CD8-positive, alpha-beta T cell (primary cell): ENCODE measurements at places on chromosomes 11 and 22. TPM values are rescaled to one million over a fixed set of nuclear protein-coding genes. Genes with fewer than 3 reads are reported as not detected.

GRCh38 chr11:65419772-65420481, 2.7 kb upstream of the NEAT1 start:
- peak; percentile 57 for DNase-seq

DNA sequence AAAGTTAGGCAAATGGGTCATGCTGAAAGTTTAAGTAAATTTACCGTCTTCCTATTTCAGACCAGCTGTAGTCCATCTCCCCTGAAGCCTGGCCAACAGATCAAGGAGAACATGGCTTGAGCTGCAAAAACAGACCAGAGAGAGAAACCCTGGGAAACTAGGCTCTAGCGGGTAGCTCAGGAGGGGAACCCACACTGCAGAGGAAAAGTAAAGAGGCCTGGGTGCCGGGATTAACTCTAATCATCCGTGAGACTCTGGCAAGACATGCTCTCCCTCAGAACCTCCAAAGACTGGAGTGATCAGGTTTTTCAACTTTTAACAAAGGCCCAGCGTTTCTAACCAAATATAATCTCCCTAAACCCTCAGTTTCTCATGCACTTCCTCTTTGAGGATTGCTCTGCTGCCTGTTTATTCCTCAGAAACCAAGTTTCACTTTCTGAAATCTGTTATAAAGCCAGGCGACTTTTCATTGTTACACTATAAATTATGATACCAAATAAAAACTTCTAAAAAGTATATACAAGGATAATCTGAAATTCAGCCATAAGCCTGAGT, 67.5 kb downstream of the GAB2 start:
- DNase-seq = no peak

DNA sequence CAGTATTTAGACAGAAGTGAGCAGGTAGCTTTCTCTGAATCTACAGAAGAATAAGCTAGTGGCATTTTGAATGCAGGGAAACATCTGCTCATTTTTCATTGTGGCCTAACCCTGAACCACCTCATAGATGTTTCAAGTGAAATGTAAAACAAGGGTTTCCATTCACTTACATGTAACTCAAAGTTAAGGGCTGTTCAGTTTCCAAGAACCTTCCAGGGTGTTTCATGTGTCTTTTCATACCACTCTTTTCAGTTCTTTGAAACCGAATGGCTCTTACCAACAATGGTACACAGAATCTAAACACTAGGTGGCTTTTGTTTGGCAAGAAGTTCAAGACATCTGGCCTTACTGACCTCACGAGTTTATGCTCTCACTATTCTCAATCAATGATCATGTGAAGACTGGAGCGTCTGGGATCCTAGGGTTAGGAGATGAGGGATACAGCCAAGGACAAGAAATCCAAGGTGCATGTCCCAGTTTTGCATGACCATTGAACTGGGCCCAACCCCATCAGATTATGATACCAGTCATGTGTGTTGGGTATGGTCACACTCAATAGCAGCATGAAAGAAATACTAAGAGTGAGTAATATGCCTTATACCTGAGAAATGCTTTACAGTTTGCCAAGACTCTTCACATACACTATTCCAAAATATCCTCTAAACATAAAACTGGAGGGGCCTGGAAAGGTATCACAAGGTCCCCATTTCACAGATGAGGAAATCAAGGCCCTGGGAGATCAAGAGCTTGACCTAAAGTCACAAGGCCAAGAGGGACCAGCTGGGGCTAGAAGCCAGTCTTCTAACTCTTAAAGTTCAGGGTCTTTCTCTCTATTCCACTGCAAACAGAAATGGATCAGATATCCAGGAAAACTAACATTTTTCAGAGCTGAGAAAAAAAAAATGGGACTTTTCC, 92.7 kb downstream of the ETS1 start:
- no peak for DNase-seq

- no peak for DNase-seq
Observed at GRCh38 chr11:134845474-134846327, 433.7 kb upstream of the B3GAT1 start.

The FXYD2 gene
- total RNA-seq = 9.6 TPM

GRCh38 chr11:11346303-11346702, 6.7 kb downstream of the CSNK2A3 start:
- DNase-seq = no peak

- peak; percentile 29 for DNase-seq
Observed at GRCh38 chr22:22928666-22929380, 41.2 kb downstream of the IGLL5 start.

The CCDC116 gene
- 0.19 TPM for total RNA-seq

The GNG3 gene
- total RNA-seq = not detected

- DNase-seq = no peak
Observed at GRCh38 chr11:69134957-69135356, 20.8 kb upstream of the SMIM38 start.

- DNase-seq = no peak
Observed at GRCh38 chr11:62687508-62688396, 1.6 kb downstream of the LRRN4CL start.

GRCh38 chr22:19820880-19821522, 33.7 kb downstream of the GNB1L start:
- DNase-seq = no peak

- DNase-seq = no peak
Observed at GRCh38 chr11:115737875-115738274, 233.7 kb upstream of the CADM1 start.

DNA sequence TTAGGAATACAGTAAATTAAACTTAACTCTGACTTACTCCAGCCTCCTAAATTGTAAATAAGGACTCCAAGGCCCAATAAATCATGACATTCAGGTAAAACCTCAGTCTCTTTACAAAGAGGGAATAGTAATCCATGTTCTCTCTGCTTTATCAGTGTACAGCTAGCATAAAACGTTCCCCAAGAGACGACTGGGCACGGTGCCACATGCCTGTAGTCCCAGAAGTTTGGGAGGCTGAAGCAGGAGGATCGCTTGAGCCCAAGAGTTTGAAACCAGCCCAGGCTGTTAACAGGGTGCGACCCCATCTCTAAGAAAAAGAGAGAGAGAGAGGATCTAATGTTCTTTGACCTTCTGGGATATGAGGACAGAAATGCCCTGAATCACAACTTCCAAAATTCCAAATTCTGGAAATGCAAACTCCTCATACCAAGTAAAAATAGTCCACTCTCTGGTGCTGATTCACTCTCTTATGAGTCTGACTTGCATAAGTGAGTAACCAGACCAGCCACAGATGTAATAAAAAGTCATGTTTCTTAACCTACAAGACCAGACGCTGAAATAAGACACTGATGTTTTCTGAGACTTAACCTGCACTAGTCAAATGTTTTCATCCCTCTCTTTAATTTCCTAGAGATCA, 25.5 kb downstream of the NNMT start:
- DNase-seq = no peak

GRCh38 chr11:83222499-83222898, 29.0 kb downstream of the ANKRD42 start:
- DNase-seq = no peak

DNA sequence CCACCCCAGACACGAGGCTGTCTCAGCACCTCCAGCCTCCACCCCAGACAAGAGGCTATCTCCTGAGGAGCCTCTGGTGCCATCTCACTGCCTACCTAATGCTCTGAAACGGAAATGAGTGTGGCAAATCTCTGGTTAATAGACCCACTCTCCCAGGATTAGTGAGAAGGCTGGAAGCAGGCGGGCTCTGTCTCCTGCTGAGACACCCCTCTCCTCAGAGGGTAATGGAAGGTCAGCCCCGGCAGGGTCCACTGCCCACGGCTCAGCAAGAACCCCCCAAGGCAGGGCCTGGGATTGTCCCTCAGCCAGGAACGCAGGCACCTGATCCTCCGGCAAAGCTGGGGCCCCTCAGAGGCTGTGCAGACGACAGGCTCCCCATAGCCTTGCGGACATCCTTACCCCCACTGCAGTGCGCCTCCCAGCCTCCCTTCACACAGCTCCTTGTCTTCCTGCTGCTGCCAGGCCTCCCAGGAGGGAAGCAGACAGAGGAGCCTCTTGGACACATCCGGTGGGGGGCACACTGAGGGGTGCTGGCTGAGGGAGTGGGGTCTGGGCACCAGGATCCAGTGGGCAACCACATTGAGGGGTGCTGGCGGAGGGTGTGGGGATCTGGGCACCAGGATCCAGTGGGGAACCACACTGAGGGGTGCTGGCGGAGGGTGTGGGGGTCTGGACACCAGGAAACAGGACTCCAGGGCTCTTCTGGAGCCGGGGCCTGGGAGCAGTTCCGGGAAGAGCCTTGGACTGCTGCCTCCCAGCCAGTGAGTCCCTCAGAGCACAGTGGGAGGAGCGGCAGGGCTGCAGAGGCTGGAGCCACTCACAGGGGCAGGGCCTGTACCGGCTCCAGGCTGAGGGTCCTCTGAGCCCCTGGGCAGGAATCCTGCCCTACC, 13.1 kb downstream of the CHID1 start:
- DNase-seq = no peak

- DNase-seq = no peak
Observed at GRCh38 chr22:46583571-46583970, 36.6 kb upstream of the GRAMD4 start.

DNA sequence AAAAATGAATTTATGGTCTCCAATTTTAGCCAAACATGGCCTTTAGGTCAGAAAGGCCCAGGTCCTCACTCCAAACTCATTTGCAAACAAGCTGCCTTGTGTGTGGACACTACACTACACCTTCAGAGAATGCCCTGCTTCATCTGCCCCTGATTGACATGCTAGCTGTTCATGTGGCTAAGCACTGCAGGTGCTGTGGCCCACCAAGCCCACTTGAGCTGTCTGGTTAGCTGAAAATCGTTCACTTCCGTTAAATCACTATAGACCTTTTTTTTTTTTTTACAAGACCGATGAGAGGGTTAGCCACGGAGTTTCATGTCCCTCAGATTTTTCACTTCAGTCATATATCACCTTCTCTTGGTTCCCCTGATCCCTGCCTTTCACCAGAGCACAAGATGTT, 39.3 kb downstream of the NF2 start:
- no peak for DNase-seq

DNA sequence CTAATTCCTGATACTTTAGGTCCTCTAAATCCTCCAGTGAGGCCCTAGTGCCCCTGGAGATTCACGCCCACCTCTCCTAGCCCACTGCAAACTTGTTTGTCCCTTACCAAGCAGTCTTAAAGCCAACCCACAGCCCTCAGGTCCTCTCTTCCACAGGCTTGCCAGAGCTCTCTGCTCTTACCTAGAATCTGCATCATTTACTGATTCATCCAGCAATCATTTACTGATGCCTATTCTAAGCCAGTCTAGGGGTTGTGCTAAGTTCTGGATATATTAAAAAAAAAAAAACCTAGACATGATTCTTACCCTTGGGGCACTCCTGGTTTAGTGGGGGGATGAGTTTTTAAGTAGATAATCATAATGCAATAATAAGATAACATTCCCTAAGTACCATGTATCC, 43.0 kb upstream of the PLET1 start:
- no peak for DNase-seq

GRCh38 chr11:64276653-64277431, 7.6 kb downstream of the BAD start:
- no peak for DNase-seq

GRCh38 chr11:122313581-122313980, 197.6 kb upstream of the BLID start:
- no peak for DNase-seq

DNA sequence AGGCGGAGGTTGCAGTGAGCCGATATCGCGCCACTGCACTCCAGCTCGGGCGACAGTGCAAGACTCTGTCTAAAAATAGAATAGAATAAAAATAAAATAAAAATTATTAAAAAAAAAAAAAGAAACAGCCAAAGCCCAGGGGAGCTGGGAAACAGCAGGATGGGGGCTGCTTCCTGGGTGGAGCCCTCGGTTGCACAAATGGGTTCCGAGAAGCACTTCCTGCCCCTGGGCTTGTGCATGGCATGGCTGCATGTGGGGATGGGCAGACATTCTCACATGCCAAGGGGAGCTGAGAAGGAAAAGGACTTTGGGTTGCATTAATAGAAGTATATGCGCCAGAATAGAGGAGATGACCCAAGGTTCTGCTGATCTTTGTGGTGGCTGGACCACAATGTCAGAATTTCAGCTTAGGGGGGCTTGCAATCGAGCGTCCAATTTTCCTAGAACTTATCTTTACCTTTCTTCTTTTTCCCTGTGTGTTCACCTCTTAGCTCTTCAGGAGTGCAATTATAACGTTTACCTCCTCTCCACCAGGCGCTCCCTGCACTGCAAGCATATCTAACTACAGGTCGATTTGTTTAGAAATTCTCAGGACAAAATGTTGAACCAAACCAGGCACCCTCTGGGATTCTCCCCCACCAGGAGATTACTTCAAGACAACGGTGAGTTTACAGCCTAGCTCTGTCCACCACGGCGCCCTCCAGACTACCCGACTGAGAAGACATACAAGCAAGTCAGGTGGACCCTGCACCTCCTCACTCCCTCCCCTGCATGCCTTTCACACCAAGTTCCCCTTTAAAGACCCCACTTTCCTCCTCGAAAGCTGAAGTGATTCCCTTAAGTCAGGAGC, 53.2 kb downstream of the SHISAL1 start:
- no peak for DNase-seq

DNA sequence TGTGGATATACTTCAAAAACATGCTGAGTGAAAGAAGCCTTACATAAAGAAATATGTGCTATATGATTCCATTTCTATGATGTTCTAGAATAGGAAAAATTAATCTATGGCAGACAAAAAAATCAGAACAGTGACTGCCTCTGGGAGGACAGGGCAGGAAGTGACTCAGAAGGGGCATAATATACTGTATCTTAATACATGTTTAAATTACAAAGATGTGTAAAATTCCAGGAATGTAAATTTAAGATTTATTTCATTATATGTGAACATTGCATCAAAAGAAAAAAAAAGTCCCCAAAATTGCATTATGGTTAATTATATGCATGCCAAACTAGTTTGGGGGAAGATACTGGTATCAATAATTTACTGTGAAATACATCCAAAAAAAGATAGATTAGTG, 32.2 kb downstream of the SBF2 start:
- no peak for DNase-seq

DNA sequence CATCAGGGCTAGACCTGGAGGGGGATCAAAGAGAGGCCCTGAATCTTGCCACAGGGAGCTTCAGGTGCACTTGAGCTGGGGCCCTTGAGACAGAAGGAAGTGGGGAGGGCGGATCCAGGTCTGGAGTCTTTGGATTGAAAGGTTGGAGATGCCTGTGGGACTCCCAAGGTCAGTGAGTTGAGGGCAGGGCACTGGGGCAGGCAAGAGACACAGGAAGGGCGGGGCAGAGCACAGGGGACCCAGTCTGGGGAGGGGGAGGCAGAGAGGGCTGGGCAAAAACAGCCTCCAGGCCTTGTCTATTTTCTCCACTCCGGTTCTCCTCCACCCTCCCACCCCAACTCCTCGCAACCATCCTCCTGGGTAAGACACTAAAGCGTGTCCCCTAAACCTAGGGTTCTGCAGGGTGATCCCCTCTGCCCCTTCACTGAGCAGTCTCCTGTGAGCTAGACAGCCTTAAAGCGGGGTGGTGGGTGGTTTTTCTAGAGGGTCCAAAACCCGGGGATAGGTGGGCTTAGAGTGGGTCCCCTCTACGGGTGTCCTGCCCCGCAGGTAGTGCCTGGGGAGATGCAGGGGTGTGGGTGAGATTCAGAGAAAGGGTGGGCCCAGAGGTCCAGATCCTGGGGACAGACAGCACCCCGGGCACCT, 38.6 kb upstream of the CELSR1 start:
- DNase-seq = no peak

The MS4A8 gene
- total RNA-seq = not detected

The UBXN1 gene
- total RNA-seq = 242 TPM

The SOX6 gene
- not detected for total RNA-seq
